ENCODE measurements at places on chromosomes 5 and 9.

DNA sequence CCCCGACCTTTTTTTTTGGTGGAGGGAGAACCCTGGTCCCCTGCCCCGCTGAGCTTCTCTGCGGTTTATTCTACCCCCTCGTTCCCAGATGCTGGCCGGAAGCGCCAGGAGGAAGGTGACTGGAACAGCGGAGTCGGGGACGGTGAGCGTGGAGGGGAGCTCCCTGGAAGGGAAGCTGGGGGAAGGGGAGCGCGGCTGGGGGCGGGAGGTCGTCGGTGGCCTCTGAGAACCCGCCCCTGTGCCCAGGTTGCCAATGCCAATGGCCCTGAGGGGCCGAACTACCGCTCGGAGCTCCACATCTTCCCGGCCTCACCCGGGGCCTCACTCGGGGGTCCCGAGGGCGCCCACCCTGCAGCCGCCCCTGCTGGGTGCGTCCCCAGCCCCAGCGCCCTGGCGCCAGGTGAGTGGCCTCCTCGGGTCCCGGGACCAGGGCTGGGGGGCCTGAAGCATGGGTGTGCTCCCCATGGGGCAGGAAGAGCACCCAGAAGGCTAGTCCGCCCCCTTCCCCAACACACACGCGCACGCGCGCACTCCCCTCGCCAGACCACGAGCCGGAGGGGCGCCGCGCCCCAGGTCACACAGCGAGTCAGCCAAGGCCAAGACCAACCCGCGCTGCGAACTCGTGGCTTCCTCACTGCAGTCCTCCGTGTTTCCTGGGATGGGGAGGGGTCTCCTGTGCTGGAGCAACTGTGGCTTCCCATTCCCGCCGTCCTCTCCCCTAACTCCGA is 10.6 kb downstream of the MYOZ3 start:
- no peak for DNase-seq

DNA sequence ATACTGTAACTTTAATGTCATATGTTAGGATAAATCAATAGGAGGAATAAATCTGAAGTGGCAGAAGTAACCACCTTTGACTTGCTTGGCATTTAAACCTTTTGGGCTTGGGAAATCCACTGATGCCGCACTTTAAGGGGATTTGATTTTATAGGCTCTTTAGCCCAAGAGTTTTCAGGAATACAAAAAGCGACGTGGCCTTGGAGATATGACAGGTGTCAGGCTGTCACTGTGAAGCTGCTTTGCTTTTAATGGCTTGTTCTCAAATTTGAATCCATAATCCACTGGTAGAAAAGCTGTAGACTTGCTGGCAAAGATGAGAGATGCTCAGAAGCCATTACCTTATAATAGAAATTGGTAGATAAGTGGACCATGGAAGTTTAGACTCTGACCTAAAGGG is 71.6 kb downstream of the GABRG2 start:
- no peak for DNase-seq

- no peak for DNase-seq
Measured at GRCh38 chr5:23029290-23029689, 176.1 kb upstream of the CDH12 start.

GRCh38 chr5:168773226-168773625 is 194.1 kb upstream of the PANK3 start:
- DNase-seq: no peak

GRCh38 chr5:128687930-128688329 is 149.9 kb upstream of the FBN2 start:
- DNase-seq: no peak

GRCh38 chr5:168651648-168652047 is 72.5 kb upstream of the PANK3 start:
- no peak for DNase-seq

GRCh38 chr9:134758949-134759607 is 117.5 kb downstream of the COL5A1 start:
- no peak for DNase-seq

DNA sequence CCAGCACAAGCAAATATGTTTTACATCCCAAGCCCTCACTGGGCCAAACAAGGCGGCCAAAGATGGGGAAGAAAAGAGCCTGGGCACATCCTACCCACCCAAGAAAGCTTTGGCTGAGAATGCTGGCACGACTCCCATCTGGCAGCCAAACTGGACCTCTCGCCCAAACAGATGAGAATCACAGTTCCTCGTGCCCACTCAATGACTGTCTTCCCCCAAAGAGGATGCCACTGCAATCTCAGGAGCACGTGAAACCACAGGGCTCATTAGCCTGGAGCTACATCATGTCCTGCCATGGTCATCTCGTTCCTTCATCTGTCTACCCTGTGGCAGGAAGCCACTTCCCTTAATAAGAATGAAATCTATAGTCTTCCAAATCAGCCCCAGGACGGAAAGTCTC is 536.8 kb downstream of the BNC2 start:
- DNase-seq: no peak

DNA sequence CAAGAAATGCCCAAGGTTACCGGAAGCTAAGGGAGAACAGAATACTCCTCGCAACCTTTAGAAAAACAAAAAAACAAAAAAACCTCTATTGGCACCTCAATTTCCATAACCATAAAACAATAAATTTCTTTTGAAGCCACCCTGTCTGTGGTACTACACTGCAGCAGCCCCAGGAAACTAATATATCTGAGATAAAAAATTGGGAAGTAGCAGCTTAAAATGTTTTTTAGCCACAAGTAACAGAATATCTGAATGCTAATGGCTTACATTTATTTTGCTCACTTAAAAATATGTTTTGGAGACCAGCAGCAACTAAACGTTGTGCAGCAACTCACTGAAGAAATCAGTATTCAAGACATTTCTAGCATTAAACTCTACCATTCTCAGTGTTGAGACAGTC is 969.6 kb downstream of the DNAH5 start:
- no peak for DNase-seq

GRCh38 chr9:136143215-136144001 is 24.7 kb upstream of the TMEM250 start:
- DNase-seq: no peak

GRCh38 chr9:87122947-87123685 is 175.8 kb upstream of the GAS1 start:
- DNase-seq: no peak

- peak; percentile 34 for DNase-seq
Measured at GRCh38 chr5:157548513-157549282, 26.9 kb downstream of the ADAM19 start.

- DNase-seq: no peak
Measured at GRCh38 chr5:132781029-132781428, 4.0 kb upstream of the SEPTIN8 start.

DNA sequence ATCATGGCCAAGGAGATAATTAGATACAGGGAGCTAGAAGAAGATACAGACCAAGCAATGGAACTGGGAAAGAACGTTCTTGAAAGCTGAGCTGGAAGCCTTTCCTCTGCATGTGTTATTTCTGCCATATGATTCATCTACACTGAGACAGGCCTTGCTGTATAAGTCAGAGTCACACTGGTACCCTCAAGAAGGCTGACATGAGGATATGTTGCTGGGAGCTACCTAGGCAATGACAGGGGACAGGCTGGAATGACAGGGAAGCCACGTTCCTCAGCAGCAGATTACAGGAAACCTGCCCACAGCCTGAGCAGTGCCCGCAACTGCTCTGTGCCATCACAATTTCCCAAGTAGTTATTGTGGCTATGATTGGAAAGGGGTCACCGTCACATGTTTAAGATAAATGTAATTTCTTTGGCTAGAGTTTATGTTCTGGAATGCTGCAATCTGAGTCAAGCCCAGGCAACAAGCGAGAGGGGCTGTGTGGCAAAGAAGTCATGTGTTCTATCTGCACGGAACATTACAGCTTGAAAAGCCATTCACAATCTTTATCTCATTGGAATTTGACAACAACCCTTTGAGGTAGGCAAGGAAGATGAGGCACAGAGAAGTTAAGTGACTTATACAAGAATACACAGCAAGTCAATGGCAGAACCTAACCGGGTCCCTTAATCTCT is 108.2 kb downstream of the TTLL11 start:
- DNase-seq: no peak

- DNase-seq: peak; percentile 82
Measured at GRCh38 chr5:147310059-147310704, 75.4 kb downstream of the STK32A start.

GRCh38 chr5:54401515-54401914 is 54.0 kb upstream of the HSPB3 start:
- no peak for DNase-seq

DNA sequence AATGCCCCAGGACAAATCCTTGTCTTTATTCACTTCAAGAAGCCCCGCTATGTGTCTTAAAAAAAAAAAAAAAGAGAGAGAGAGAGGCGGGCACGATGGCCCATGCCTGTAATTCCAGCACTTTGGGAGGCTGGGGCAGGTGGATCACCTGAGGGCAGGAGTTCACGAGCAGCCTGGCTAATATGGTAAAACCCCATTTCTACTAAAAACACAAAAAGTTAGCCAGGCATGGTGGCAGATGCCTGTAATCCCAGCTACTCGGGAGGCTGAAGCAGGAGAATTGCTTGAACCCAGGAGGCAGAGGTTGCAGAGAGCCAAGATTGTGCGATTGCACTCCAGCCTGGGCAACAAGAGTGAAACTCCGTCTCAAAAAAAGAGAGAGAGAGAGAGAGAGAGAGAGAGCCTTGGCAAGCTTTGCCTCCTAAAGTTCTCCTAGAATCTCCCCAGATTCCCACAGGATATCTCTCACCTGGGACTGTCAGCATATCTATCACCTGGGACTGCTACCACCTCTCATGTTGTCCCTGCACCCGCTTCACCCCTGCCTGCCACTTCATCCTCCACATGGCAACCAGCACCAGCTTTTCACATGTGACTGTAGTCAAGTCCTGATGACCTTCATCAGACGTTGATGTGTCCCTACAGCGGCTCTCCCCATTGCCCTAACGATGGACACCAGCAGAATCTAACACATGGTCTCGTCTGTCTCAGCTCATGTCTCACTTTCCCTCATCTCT is 5.8 kb downstream of the ITK start:
- no peak for DNase-seq

DNA sequence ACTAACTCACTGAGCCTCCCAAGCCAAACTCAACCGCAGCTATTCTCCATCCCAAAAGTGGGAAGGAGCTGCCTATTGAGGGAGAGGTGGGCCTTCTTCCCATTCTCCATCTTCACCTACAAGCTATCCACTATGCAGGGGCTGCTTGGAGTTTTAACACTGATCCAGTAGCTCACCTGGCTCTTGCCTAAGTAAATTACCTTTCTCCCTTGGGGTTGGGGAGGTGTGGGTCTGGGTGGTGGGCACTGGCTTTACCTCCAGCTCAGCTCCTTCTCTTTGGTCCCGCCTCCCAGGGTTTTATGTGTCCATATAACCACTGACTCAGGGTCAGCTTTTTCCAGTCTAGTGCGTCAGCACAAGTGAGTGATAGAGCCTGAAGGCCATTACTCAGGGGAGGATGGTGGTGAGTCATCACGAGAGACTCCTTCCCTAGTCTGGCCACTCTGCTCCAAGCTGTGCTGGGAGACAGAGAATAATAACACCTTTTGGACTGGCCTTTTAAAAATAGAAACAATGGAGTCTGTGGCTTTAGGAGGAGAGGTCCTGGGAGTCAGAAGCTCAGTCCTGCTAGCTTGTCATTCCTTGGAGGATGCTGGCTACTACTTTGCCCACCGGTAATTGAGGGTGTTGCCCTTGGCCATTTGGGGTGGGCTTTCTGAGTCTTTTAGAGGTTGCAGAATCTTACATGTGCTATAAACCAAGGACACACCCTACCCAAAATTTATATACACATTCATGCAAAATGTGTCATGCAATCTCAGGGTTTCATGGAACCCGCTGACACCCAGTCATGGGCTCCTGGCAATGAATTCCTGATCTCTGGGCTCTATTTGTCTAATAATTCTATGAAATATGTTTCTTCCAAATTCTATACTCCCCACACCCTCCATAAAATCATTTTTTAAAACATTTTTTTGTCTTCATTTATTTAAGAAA is 35.6 kb upstream of the ATP6V1G1 start:
- no peak for DNase-seq

DNA sequence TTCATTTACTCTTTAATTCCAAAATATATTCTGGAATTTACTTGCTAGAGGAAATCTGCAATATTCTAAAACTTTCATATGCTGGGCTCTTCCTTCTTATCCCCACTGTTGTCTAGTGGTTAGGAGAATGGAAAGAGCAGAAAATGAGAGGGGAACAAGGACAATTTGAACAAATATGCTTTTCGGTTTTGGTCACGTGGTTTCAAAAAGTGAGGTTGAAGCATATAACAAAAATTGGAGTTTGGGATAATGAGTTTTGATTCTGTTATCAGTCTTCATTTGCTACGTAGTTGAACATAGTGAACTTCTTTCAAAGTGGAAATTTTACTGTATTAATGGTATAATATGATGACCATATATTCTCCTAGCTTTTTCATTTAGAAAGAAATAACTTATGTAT is 71.5 kb downstream of the CAMK4 start:
- no peak for DNase-seq

- peak; percentile 13 for DNase-seq
Measured at GRCh38 chr9:93669116-93669957, 93.0 kb downstream of the PHF2 start.

DNA sequence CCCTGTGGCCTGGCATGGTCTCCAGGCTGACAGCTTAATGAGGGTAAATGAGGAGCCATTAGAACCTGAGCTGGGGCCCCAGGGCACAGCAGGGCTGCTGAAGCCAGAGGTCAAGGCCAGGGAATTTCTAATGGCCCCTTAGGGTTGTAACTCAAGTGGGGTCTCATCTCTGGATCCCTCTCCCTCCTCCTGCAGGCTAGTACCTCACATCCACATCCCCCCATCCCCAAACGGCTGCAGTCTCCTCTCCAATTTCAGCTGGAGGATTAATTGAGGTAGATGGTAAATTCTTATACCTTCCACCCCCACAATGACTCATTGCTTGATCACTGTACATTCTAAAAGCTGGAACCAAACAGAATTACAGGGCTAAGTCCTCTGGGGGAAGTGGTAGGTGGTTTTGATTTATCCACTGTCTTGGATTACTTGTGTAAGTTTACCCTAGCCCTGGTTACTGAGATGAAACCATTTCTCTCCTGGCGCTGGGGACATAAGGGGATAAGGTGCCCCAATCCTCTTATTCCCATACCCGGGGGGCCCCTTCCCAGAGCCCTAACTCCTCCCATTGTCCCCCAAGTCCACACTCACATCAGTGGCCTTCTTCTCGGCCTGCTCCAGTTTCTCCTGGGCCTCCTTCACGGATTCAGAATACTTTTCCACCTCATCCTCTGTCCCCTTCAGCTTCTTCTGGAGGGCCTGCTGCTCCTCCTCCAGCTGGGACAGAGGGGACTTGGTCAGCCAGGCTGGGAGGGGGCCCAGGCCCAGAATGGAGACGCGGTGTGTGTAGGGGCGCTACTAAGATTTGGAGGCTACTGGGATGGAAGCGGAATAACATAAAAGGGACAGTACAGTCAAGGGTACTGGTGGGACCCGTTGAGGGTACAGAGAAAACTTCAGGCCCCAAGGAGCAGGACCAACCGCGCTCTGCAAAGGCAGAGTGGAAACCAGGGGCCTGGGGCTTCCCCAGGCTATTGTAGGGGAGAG is 875 bp downstream of the TPM2 start:
- no peak for DNase-seq

DNA sequence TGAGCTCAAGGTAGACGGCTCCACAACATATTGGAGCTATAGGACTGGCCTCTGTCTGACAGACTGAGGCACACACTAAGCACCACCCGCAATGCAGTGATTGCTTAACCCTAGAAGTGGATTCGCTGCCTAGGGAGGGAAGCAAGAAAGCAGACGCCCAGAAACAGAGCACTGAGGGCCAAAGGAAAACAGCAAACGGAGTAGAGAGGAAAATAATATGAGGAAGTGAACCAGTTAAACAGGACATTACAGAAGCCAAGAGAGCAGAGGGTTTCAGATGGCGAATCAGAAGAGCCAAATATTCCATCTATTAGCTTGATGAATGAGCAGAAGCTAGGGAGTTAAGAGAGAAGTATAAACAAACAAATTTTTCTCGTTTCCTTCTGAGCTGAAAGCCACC is 139.2 kb upstream of the LHFPL2 start:
- no peak for DNase-seq

All from Peyer's patch (tissue), 4 donors.